ENCODE measurements at places on chromosomes 16 and 17.

GRCh38 chr16:29231244-29231643 lies 175.3 kb downstream of the NPIPB11 start:
- DNase-seq = no peak

- no peak for DNase-seq
These were observed 91.5 kb upstream of the HAS3 start for GRCh38 chr16:69013991-69014390.

GRCh38 chr17:39716879-39717536 lies 13.3 kb downstream of the MIEN1 start:
- no peak for DNase-seq

GRCh38 chr17:75288770-75289114 lies 491 bp downstream of the SLC25A19 start:
- DNase-seq = no peak

GRCh38 chr17:78197147-78197832 lies 10.1 kb downstream of the AFMID start:
- no peak for DNase-seq

- no peak for DNase-seq
These were observed 161.5 kb downstream of the FOXL1 start for GRCh38 chr16:86739808-86740207.

DNA sequence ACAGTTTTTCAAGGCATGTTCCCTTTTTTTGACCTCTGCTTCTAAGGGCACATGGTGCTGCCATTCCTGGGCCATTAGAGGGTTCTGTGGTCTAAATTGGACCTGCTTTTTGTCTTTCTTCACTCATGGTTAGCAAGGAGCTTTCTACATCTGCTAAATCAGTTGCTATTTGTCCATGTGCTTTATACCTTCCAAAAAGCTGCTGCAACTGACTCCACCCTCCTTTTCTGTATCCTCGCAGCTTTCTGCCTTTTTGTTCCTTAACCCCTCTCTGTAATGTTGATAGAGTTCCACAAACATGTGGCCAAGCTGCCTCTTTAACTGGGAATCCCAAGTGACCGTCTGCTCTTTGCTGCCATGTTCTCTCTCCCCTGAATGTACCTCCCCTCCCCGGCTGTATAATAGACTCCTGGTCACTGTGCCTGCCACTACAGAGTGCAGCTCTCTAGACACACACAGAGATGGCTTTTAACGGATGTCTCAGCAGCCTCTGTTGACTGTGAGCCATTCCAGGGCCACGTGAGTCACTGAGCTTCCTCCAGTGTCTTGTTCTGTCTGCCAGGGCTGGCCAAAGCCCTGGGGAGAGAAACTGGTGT lies 57.4 kb upstream of the TEKT3 start:
- peak; percentile 38 for DNase-seq

Measured in tongue (tissue), 3 donors.